ENCODE measurements at places on chromosomes 13 and 19. TPM values are rescaled to one million over a fixed set of nuclear protein-coding genes. Genes with fewer than 3 reads are reported as not detected.

The CGB3 gene
- total RNA-seq, result not detected

The STAP2 gene
- 0.86 TPM for total RNA-seq

The TMEM150B gene
- total RNA-seq, result 0.87 TPM

The IRGC gene
- total RNA-seq, result not detected

The LGALS7B gene
- not detected for total RNA-seq

- no peak for DNase-seq
Observed at GRCh38 chr19:751501-752341, 809 bp downstream of the MISP start.

DNA sequence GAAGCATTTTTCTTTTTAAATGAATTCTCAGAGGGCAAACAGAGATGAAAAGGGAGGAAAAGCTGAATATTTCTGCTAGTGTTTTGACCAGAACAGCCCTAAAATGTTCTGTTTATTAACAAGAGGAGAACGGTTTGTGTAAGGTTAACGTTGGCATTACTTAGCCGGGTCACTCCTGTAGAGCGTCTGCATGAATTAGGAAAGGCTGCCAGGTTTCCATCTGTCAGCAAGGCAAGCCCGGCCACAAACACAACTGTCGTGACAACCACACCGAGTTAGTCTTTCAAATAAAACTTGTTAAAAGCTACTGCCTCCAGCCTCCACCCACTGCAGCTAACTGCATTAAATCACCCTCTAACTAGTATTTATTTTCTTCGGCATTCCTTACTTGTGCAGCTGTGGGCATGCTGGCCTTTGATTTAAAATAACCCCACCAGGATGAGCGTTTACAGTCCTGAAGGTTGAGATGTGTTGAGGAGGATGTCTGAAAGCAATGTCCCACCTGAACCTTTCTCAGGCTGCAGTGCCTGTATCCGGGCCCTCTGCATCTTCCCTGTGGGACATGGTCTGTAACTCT is 527.9 kb downstream of the FGF9 start:
- DNase-seq, result no peak

DNA sequence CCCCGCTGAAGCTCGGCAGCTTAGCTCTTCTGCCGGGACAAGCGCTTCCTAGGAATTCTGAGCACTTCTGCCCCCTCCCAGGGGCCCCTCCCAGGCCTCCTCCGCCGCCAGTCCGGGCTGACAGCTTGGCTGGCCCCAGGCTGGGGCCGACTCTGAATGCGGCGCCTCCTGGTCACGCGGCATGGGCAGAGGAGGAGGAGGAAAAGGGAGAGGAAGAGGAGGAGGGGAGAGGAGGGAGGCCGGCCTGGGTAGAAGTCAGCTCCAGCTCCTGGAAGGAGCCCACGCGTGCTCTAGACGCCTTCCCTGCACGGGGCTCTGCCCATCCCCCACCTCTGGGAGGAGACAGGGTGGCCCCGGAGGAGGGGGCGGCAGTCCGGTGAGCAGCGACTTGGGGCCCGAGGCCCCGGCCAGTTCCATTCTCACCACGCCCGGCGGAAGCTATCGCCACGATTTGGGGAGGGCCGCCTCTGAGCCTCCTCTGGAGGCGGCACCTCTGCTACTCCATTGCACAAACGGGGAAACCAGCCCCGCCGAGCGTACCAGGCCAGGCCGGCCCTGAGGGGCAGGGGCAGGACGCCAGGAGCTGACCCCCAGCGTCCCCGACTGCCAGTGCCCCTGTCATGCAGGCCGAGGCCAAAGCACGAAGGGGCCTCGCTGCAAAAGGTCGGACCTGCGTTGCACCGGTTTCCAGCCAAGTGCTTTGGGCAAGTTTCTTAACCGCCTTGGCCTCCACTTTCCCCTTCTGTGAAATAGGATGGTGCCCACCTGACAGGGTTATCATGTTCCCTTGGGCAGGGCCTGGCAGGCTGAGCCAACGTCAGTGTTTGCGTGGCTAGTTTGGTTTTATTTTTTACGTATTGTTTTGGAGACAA is 31.6 kb downstream of the CCNE1 start:
- no peak for DNase-seq

- no peak for DNase-seq
Observed at GRCh38 chr13:84563611-84564010, 681.3 kb upstream of the SLITRK1 start.

DNA sequence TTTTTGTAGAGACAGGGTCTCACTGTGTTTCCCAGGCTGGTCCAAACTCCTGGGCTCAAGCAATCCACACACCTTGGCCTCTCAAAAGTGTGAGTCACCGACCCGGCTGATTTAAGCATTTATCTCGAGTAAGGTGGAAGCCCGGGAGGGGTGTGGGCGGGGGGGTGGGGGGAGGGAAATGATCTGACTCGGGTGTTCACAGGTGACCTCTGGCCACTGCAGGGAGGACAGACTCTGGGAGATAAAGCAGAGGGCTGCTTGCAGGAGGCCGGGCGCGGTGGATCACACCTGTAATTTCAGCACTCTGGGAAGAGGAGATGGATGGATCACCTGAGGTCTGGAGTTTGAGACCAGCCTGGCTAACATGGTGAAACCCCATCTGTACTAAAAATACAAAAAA is 7.9 kb downstream of the DENND1C start:
- DNase-seq, result no peak

GRCh38 chr19:33348301-33349010 is 25.1 kb upstream of the CEBPG start:
- no peak for DNase-seq
